GM12892 (cell line): ENCODE measurements at places on chromosomes 6 and 20.
A peak's percentile ranks its signal among the peaks of the same experiment; 100 is the strongest.

GRCh38 chr6:154474648-154475428 lies 35.6 kb downstream of the CNKSR3 start:
- DNase-seq: no peak

- DNase-seq: no peak
Observed at GRCh38 chr6:113695516-113695915, 161.6 kb upstream of the MARCKS start.

DNA sequence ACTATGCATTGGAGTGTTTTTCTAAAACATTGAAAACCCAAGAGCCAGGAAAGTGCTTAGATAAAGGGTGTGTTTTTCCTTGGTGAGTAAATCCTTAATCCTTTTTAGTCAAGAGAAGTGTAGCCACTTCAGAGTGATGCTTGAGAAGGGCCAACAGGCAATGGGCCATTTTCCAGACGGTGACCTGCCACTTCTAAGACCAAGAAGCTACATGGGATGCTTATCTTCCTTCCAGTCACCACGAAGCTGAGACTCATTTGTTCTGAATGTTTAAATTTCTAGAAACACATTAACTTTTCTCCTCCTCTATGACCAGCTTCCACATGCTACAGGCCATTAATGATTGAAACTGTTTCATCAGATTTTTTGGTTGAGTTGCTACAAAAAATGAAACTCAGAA lies 34.4 kb upstream of the NHSL1 start:
- no peak for DNase-seq

DNA sequence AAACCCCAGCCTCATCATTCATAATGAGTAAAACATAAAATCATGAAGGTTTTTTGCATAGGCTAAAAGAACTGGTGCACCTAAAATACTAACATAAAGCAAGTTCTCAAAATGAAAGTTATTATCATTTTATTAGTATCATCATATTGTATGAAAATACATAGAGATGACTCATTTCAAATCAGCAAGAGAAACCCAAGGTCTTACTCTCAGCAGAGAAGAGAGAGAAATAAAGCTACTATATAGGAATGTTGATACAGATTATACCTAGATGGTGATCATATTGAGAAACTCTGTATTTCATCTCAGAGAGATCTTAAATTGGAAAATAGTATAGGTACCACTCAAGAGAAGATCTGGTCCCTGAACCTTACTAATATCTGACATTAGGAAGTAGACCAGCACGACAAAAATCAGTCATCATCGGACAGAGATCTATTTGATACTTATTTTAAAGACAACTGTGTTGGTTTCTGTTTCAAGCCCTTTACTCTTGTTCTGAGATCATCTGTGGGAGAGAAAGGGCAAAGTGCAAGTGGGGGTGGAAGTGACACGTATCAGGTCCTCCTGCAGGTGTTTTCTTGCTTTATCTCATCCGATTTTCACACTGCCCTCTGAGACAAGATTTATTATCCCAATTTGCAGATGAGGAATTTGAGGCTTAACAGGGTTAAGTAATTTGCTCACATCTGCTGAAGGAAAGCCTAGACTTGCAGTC lies 532.3 kb downstream of the MAFB start:
- DNase-seq: peak; percentile 8

DNA sequence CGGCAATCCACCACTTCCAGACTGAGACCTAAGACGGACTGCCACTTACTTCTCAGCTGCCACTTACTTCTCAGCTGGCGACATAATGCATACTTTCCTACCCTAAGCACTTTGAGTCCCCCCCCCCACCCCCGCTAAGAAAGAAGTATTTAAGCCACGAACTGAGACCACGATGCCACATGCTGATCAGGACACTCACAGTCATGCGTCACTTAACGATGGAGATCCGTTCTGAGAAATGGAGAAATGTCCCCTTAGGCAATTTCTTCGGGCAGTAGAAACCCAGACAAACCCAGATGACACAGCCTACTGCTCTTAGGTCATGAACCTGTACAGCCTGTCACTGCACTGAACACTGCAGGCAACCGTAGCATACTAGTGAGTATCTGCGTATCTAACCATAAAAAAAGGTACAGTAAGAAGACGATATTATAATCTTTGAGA lies 690 bp downstream of the IFNGR1 start:
- no peak for DNase-seq

GRCh38 chr6:115415378-115415777 lies 645.3 kb downstream of the FRK start:
- DNase-seq: no peak
